Psoas muscle (tissue), 8 donors: ENCODE measurements at places on chromosomes 12 and 14. TPM values are rescaled to one million over a fixed set of nuclear protein-coding genes. Genes with fewer than 3 reads are reported as not detected.

The PGF gene
- 9.8 TPM for total RNA-seq

The TESPA1 gene
- 0.54 TPM for total RNA-seq

The PTPRR gene
- total RNA-seq, result 0.24 TPM

GRCh38 chr12:123445388-123446332 lies 9.2 kb upstream of the RILPL2 start:
- H3K27me3 ChIP-seq, result no peaks in the 10 kb centered on the region
- peaks cover 5% of the 10 kb centered on the region for H3K4me1 ChIP-seq
- no peak for DNase-seq
- no peak overlapping the region for H3K4me3 ChIP-seq
- no peaks in the 10 kb centered on the region for H3K36me3 ChIP-seq
- H3K27ac ChIP-seq, result no peak overlapping the region

The C12orf60 gene
- total RNA-seq, result 0.78 TPM

GRCh38 chr12:22653791-22654190 lies 28.8 kb downstream of the ETNK1 start:
- no peaks in the 10 kb centered on the region for H3K27me3 ChIP-seq
- H3K4me1 ChIP-seq, result no peaks in the 10 kb centered on the region
- no peak overlapping the region for H3K4me3 ChIP-seq
- no peak for DNase-seq

DNA sequence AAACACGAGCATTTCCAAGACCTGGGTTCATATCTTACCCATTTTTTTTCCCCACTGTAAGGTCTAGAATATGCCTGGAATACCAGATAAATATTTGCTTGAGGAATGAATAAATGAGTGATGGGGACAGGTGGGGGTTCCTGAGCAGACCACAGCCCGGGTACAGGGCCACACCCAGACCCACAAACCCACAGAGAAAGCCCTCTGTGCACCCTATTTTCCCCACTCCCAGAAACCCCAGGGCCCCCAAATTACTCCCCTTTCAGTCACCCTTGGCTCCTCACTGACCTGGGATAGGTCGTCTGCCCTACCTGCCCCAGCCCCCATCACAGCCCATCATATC lies 66.5 kb upstream of the DDX11 start:
- DNase-seq, result no peak
- H3K4me3 ChIP-seq, result no peak overlapping the region
- no peak overlapping the region for H3K27ac ChIP-seq
- H3K36me3 ChIP-seq, result no peaks in the 10 kb centered on the region
- no peaks in the 10 kb centered on the region for H3K27me3 ChIP-seq
